ENCODE measurements at places on chromosomes 7 and 10. TPM values are rescaled to one million over a fixed set of nuclear protein-coding genes. Genes with fewer than 3 reads are reported as not detected.

GRCh38 chr7:75928568-75928914 lies 13.6 kb downstream of the POR start:
- DNase-seq, result no peak

DNA sequence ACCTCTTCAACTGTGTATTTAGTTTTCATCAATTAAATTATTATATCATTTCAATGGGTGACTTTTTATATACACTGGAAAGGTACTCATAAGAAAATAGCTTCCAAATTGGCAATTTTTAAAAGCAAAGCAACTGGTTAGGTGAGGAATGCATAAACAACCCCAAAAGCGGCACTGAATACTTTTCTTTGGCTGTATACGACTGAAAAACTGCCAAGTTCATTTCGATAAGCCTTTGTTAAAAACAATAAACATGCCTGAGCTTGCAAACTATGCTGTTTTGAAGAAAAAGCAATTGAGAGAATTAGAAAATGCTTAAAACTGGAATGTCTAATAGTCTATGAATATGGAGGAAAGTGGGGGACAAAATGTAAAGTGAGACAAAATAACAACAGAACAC lies 2.9 kb downstream of the SLC16A12 start:
- DNase-seq, result no peak

DNA sequence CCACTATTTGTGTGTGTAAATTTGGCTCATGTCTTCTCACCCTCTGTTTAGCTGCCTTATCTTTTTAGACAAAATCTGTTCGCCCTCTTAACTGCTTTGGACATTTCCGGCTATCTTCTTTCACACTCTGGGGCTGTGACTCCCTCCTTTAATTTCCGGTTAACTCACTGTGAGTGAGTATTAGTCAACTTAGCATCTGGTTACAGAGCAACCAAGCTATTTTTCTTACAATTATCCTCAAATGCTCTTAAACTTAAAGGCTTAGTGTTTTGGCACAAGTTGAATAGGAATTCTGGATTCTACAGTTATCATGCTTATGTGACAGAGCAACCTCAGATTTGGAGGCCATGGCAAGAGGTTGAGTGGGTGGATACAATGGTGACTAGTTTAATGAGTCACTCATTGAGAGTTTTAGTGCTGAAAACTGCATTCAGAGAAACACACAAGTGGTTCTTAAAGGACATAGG lies 177.6 kb upstream of the SEMA3A start:
- DNase-seq, result peak; percentile 98

GRCh38 chr10:20765066-20765465 lies 132.0 kb downstream of the NEBL start:
- DNase-seq, result no peak

GRCh38 chr7:17677408-17677807 lies 262.9 kb downstream of the SNX13 start:
- peak; percentile 75 for DNase-seq

GRCh38 chr7:42046483-42046882 lies 190.5 kb downstream of the GLI3 start:
- DNase-seq, result peak; percentile 67

DNA sequence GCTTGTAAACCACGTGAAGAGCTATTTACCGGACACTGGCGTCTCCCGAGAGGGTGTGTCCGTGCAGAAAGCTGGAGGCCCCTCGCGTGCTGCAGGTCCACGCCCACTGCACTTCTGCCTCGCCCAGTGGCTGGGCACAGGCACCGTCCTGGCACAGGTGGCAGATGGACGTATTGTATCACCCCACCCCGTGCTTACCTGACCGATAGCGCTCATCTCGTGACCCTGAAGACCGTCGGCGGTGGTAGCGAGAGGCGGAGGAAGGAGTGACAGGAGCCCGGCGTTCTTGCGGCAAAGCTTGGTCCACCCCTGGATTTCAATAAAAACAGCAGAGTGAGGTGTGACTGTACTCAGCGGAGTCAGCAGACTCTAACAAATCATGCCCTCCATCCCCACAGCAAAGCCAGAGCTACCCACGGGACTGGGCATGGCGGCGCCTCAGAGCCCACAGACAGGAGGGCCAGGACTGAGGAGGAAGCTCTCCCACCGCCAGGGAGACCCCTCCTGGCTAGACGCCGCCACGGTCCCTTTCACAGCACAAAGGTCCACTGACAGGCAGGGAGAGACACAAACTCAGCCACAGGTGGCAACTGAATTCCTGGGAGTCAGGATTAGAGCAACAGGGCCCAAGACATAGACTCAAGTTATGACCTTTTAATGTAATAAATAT lies 217.1 kb downstream of the DIP2C start:
- no peak for DNase-seq

DNA sequence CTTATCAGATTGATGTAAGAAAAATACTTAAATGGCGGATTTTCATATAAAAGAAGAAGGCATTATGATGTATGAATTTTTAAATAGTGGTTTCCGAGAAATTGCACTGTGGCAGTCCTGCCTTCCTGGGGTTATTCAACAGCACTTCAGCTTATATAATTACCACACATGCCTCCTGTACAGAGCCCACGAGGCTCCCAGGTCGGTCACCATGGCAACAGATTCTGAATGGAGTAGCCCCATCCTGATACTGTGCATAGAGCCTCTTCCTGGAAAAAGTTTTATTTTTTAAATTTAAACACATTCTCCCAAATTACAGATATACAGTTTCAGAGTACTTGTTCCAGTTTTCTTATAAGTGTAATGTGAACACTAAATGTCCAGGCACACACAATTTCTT lies 15.9 kb upstream of the ASB4 start:
- DNase-seq, result no peak

DNA sequence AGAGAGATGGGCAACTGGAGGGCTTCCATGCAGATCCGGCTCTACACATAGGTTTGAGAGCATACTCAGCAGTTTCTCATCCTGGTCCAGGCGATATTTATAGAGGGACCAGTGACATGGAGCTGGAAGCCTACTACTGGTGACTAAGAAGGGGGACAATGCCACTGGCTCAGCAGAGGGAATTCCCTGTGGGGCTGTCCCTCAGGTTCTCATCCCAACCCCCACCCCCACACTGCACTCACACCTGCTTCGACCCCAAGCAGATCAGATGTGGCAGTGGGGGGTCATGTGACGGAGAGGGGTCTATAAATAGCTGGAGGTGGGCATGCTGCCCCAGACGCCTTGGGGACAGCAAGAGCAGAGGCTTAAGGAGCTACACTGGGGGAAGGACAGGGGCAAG lies at the start of gene CLCN1:
TSS of gene CLCN1 (plus strand) at position 336 of the 400 bp plus-strand sequence. CDS start 102 bp downstream, outside the sequence.
- no peak for DNase-seq

GRCh38 chr10:70816220-70816894 lies 609 bp downstream of the SGPL1 start:
- peak; percentile 91 for DNase-seq

DNA sequence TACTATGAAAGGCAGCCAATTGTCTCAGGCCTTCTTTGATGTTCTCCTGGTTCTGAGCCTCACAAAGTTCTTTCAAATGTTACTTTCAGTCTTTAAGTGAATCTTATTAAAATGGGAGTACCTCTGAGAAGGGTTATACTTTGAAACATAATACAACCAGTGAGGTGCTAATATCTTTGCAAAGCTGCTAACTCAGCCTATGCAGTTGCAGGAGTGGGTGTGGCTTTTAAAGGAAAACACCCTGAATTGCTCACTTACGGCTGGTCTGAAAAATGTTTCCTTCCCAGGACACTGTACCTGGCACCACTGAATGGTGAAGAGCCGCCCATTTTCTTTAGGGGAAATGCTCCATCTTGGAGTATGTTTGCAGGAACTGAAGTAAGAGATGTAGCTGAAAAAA lies 130.9 kb downstream of the CHN2 start:
- DNase-seq, result no peak

DNA sequence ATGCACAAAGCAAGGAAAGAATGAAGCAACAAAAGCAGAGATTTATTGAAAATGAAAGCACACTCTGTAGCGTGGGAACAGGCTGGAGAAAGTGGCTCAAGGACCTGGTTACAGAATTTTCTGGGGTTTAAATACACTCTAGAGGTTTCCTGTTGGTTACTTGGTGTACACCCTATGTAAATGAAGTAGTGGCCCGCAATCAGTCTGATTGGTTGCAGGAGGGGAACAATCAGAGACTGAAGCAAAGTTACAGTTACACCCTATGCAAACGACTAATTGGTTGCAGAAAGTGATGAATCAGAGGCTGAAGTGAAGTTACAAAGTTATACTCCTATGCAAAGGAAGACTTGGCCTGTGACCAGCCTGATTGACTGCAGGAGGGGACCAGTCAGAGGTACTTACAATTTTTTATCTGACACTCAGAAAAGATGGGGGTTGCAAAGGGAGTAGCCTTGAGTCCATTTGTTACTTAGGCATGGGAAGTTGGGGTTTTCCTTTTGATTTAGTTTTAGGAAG lies 3.6 kb upstream of the MTPN start:
- peak; percentile 39 for DNase-seq

The IGF2BP3 gene
- 47.6 TPM for polyA plus RNA-seq

The ITPRID1 gene
- not detected for polyA plus RNA-seq

The POMZP3 gene
- polyA plus RNA-seq, result 5.2 TPM

All from IMR-90 (cell line).